ENCODE measurements at places on chromosomes 4 and X. TPM values are rescaled to one million over a fixed set of nuclear protein-coding genes. Genes with fewer than 3 reads are reported as not detected.

The ANXA3 gene
- total RNA-seq = 47.9 TPM

DNA sequence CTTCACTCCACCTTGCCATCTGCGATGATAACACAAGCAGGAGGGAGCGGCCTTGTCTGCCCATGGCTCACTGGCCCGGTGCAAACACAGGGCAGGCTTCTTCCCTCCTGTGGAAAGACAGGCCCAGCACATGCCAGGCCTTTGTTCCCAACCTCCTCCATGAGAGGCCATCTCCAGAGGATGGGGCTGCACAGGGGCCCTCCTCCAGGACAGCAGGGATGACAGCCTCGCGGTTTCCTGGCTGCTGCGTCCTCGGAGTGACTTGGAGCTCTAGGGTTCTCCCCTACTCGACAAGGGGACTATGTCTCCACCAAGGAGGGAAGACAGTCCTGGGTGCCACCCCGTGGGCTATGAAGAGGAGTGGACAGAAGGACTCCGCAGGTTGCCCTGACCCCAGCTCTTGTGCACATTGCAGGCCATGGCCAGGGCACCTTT lies 21.8 kb downstream of the RNF212 start:
- DNase-seq = no peak

DNA sequence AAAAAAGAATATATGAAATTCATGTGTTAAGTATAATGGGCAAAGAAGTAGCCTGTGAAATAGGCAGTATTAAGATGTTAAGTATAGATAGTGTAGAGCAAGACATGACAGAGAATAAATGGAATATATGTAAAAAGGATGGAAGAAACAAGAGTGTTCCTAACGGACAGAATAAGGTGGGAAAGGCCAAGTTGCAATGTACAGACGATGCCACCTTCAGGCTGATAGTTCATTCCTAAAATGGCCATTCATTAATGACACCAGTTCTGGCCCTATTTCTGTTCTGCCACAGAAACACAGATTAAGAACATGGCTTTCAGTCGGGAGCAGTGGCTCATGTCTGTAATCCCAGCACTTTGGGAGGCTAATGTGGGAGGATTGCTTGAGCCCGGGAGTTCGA lies 4.4 kb upstream of the FAM184B start:
- no peak for DNase-seq

- peak; percentile 26 for DNase-seq
Observed at GRCh38 chr4:83217721-83218522, 66.7 kb downstream of the COQ2 start.

DNA sequence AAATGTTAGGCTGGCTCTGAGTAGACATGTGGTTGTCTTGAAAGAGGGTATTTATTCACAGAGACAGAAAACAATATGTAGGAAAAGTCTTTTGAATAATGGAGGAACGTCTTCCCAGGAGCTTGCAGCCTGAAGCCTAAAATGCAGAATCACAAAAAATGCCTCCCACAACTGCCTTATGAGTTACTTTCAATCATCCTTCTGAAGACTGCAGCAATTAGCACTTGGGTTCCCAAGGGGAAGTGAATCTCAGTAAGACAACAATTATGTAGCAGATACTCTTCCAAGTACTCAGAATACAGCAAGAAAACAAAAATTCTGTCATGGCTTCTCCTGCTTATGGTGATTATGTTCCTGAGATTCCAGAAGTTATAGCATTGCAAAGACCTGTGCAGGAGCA lies 166.6 kb upstream of the TBL1X start:
- no peak for DNase-seq

DNA sequence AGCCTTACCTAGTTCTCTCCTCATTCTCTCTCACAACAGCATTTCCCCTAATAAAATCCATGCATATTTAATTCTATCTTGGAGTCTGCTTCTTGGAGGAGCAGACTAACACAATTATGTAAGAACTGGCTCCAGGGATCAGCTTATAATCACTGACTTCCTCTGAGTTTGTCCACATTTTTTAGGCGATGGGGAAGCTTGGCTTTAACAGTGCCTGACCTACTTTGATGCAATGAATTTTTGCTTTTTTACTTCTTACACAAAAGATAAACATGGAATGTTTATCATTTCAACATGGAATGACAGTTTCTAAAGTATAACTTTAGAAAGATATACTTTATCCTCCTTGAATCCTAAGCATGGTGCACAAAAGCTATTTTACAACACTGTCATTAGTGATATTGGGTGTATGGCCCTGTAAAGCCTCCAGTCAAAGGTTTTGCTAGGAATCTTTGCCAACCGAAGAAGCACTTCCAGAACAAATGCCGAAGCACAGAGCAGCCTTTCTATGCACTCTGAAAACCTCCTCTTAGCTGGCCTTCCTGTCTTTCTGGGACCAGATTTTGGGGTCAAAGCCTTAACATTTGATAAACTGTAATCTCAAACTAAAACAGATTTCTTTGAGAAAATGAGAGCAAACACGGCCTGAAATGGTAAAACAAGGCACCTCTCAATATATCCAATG lies 736 bp downstream of the BDH2 start:
- DNase-seq = peak; percentile 66
